Stimulated activated naive CD4-positive, alpha-beta T cell treated with Interleukin-2 at 50 U/mL for 16 hours (primary cell): ENCODE measurements at places on chromosomes 1 and 21.

DNA sequence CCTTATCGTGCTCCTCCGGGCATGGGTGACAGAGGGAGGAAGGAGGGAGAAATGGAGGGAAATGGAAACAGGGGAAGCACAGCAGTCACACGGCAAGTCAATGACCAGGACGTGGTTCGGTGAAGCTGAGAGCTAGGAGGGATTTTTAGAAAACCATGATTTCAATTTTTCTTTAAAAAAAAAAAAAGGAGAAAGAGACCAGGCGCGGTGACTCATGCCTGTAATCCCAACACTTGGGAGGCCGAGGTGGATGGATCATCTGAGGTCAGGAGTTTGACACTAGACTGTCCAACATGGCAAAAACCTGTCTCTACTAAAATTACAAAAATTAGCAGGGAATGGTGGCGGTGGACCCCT is 776 bp upstream of the TNFRSF9 start:
- DNase-seq = no peak

DNA sequence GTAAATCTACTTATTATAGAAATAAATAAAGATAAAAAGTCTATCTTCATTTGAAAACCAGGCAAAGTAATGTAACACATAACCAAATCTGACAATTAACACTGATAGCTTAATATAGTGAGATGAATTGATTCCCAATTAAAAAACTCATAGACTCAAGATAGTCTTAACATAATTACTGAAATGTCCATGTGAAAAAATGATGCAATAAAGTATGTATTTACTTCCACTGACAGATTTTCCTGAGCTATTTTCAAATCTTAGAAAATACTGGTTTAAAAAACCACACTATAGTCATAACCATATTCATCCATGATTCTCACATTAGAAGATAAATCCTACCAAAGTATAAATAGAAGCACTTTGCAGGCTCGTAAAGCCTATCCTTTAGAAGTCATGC is 9.6 kb upstream of the DONSON start:
- DNase-seq = no peak

GRCh38 chr1:109808703-109809102 is 45.0 kb upstream of the EPS8L3 start:
- no peak for DNase-seq

DNA sequence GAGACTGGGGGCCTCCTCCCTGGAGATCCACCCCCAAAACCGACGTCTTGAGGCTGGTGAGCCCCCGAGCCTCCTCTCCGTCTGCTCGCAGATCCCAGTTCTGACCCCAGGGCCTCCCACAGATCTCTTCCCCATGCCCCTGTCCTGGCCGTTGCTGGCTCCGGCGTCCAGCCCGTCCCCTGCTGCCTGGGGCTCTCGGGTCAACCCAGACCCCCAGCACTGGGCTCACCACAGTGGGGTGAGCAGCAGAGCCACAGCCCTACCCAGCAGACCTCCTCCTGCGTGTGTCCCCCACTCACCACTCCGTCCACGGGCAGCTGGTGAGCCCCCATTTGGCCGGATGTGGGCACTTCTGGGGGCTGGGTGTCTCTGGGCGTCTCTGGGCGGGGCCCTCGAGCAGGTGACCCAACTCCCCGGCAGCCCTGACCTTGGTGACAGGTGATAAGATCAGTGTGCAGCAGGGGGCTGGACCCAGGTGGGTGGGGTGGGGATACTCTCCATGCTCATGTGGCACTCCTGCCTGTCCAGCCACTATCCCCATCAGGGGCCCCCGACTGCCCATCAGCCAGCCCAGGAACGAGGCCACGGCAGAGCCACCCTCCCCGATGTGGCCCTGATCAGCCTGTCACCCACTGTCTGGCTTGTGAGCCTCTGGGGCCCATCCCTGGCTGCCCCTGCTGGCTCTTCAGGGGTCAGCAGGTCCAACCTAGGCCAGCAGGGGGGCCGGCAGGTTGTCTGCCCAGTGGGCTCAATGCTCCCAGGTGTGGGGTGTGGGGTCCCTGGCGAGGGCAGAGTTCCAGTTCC is 709 bp downstream of the TNFRSF14 start:
- no peak for DNase-seq

DNA sequence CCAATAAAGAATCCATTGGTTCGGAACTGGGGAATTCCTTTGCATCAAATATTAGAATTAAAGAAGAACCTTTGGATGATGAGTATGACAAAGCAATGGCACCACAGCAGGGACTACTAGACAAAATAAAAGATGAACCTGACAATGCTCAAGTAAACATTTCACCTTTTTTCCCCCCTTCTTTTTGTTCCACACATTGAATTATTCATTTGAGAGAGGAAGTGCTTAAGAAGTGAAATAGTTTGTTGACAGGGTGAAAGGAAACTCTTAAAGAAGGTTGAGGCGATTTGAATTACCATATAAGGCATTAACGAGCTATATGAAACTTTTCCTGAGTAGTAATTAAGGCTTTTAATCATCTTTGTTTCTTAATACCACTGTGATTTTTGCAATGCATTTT is 93.1 kb downstream of the ZMYM4 start:
- no peak for DNase-seq

DNA sequence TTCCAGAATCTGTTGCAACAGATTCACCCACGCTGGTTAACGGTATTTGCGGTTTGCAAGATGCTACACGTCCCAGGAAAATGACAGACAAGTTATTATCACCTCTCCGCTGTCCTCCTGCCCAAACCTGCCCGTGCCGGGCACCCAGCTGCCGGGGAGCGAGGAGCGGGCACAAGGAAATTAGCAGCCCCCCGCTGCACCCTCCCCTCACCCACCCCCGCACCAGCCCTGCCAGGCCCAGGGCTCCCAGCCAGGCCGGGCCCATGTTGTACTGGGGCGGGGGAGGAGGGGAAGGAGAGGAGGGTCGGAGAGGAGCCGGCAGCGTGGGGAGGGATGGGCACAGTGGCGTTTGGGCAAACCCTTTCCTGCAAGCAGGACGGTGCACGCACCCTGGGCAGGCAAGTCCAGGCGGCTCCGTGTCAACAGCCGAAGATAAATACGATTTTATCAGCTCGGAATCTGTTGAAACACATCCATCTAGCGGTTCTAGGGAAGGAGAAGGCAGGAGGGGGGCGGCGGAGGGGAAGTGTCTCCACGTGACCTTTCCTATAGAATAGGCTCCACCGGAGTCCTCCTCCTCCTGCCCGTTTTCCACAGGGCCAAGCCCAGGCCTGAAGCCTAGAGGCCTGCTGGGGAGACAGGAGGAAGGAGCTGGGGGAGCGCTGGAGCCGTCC is 35.1 kb upstream of the CCDC27 start:
- DNase-seq = no peak

DNA sequence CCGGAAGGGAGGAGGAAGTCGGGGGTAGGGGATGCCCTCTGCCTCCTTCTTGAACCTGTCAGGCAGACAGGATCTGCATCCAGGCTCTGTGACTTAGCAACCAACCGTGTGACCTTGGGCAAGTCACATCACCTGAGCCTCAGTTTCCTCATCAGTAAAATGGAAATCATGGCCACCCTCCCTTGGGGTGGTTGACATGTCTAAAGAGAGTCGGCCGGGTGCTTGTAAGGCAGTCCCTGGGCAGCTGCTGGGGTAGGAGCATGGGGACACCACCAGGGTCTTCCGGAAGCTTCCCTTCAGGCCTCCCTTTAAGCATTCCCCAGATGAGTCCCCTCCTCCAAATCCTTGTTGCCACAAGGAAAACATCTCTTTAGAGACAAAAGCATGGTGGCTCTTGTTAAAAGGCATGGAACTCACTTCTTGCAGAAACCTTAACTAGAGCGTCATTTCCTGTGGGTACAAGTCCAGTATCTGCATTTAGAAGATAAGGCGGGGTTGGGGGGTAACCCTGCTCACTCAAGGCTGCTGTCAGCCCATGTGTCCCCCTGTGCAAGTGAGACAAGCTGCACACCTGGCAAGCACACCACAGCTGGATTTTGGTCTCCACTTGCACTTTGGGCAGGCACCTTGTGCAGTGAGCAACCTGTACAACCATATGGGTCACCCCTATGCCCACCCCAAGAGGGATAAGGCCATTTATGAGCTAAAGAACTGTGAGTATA is 10.4 kb downstream of the CLCNKB start:
- DNase-seq = no peak

- DNase-seq = no peak
Measured at GRCh38 chr1:238409191-238409850, 518.6 kb upstream of the ZP4 start.

DNA sequence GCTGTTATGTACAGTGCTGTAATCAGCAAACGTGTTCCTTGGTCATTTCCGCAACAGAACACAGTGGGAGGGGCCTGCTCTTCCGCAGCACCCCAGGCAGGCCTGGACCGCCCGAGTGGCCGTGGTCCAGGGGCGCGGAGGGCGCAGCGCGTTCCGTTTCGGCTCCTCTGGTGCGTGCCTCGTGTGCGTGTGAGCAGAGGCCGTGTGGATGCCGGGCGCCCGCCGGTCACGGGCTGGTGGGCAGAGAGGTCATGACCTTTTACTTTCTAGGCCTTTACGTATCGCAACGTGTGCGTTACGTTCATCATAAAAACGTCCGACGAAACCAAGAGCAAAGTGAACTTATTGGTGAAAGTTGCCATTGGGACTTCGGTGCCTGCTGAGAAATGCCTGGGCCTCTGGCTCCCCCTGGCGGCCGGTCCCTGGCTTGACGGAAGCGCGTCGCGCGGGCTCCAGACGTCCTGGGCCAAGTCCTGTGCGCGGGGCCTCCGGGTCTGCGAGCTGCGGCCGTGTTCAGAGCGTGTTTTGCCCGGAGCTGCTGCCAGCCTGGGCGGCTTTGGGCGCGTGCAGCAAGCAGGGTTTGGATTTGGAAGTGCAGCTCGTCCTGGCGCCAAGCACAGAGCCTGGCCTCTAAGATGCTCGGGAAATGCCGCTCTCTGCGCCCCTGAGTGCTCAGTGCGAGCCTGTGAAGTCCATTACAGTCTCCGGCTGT is 34.4 kb downstream of the COL18A1 start:
- DNase-seq = peak; percentile 78

- no peak for DNase-seq
Measured at GRCh38 chr1:68551459-68551858, 54.6 kb upstream of the DEPDC1 start.

GRCh38 chr1:2635361-2636010 is 2.7 kb upstream of the MMEL1 start:
- DNase-seq = no peak

DNA sequence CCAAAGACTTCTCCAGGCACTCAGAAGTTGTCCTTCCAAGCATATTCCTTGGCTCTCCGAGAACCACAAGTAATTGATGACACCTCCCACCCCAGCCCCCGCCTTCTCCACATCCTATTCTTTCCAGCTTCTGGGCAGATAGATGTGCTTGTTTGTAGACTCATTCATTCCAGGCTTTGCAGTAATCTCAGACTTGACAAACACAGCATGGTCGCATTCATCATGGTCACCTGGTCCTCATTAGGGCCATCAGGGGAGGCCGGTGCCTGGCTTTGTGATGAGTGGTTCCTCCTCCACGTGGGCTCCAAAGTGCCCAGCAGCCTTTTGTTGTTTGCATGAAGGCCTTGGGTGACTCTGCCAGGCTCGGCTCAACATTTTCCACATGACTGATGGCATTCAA is 28.5 kb upstream of the KCNE2 start:
- DNase-seq = no peak

- no peak for DNase-seq
Measured at GRCh38 chr1:202029171-202029665, 18.8 kb downstream of the ELF3 start.

- DNase-seq = no peak
Measured at GRCh38 chr1:150577557-150578271, 1.7 kb downstream of the MCL1 start.

DNA sequence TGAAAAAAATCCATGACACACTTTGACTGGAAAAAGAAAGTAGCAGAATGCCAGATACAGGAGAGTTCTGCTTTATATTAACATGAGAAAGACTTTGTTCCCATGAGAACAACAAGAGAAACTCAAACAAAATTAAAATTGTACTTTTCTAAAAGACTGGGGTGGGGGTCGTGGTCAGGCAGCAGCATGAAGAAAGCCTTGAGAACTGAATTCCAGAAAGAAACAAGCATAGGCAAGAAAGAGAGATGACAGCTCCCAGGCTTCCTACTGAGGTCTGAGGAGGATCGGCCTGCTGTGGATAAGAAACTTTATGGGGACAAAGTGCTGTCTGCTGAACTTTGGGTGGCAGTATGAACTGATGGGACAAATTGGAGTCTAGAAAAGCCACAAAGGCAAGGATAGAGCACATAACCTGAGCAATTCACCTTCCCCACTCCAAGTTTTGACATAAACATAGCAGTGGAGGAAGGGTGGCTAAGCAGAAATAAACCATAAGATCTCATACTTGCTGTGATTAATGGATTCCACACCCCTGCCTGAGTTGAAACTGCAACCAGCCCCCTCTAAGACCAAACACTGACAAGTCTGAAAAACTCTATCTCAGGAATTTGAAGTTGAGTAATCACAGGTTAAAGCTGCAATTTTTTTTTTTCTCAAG is 43.7 kb downstream of the COL6A1 start:
- no peak for DNase-seq

DNA sequence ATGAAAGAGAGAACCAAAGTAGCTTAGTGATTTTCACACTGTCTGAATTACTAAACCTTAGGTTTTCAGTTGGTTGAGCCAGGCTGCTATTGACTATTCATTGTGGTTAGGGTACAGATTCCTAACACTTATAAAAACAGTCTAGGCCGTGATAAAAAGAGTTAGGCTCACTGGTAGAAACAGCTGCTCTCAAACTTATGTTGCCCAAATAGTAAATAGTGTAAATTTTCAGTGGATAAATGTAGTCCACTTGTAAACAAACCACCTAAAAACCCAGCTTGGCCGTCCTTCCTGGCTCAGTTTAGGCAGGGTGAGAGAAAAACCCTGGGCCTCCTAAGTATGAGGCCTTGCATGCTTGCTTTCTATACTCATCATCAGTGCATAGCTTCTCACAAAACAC is 34.9 kb downstream of the ARID1A start:
- no peak for DNase-seq

GRCh38 chr1:205171369-205171768 is 40.1 kb downstream of the DSTYK start:
- DNase-seq = no peak

GRCh38 chr1:1629430-1630190 is 2.4 kb upstream of the MMP23B start:
- DNase-seq = peak; percentile 67

DNA sequence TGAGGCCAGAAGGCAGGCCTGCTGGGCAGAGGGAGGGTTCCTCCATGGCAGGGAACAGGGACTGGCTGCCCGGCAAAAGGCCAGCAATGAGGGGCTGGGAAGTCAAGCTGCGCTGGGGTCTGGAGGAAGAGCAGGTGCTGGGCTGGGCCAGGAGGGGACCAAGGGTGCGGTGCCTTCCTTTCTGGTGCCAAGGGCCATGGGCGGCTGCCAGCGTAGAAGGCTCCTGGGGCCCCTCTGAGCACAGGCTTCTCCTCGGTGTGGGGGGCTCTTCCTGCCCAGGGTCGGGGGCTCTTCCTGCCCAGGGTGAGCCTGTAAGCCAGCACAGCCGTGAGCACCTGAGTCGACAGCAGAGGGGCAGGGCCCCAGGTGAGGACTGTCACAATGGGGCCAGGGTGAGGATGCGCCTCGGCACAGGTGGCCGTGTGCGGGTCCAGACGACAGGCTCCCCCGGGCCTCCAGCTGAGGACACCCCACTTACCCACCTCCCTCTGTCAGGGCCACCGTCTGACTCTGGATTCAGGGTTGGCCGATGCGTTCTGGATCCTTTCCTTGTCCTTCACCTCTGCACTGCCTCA is 10.7 kb upstream of the DNMT3L start:
- DNase-seq = no peak

GRCh38 chr1:222370913-222371675 is 176.8 kb downstream of the HHIPL2 start:
- DNase-seq = no peak

GRCh38 chr1:109643385-109644230 is 12.3 kb upstream of the GSTM4 start:
- peak; percentile 80 for DNase-seq

- DNase-seq = no peak
Measured at GRCh38 chr1:182671750-182672486, 12.5 kb downstream of the RGS8 start.

- DNase-seq = no peak
Measured at GRCh38 chr1:34779526-34779925, 1.5 kb upstream of the GJB3 start.
